ENCODE measurements at places on chromosomes 2 and 18.
A peak's percentile ranks its signal among the peaks of the same experiment; 100 is the strongest.

DNA sequence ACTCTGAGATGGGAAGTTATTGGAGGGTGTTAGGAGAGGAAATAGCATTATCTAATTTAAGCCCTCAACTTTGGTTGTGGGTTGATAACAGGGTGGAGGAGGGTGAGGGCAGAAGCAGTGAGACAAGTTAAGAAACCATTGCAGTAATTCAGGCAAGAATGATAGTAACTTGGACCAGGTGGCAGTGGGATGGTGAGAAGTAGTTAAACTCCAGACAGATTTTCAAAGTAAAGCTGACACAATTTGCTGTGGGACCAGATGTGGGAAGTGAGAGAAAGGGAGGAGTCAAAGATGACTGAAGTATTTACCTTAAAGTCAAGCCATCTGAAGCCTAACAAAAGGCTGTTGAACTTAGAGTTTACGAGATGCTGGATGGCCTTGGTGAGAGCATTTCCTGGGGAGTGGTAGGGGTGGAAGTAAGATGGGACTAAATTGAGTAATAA is 163.2 kb upstream of the KLF7 start:
- DNase-seq: no peak

DNA sequence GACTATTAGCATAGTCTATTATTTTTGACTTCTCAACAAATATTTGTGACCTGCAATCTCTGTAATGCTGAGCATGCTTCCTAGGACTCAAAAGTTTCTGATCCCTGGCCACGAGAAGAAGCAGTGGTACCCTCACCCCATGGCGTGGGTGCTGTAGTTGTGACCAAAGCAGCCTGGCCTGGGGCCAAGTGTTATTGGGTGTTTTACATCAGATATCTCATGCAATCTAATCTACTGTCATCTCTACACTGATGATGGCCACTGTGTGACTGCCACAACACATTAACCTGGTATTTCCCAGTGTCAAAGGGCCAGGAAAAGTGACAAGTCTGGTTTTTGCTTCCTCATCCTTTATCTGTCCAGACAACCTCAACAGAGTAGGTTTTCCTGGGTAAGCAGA is 80.8 kb upstream of the WIPF1 start:
- DNase-seq: no peak

- no peak for DNase-seq
Observed at GRCh38 chr2:230250231-230250630, 24.7 kb downstream of the SP140 start.

DNA sequence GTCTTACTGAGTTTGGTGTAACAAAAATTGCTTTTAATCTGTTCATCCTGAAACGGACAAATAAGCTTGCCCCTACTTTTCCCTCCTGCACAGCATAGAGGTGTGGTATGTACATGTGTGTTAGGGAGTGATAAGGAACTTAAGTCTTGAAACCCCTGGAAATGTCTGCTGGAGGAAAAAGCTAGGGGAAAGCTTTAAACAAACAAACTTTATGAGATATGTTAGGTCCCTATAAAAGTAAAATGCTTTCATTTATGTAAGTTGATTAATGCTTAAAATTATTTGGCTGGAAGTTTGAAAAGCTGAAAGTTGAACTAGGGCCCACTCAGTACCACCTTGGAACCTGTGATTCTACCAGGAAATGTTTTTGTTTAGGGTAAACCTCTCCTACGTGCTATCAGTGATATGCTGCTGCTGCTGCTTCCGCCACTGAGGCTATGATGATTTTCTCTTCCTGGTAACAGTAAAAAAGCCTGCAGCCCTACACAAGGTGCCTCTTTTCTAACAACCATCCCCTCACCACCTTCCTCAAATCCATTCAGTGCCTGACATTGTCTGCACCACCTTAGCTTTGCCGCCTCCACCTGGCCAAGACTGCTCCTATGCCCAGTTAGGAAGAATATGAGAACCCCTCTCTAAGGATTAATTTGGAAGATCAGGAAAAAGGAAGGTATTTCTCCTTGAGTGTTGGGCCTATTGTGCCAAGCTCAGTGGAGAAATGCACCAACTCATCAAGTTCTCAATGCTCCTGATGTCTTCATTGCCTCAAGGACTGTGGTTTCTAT is 2.5 kb upstream of the YES1 start:
- no peak for DNase-seq

DNA sequence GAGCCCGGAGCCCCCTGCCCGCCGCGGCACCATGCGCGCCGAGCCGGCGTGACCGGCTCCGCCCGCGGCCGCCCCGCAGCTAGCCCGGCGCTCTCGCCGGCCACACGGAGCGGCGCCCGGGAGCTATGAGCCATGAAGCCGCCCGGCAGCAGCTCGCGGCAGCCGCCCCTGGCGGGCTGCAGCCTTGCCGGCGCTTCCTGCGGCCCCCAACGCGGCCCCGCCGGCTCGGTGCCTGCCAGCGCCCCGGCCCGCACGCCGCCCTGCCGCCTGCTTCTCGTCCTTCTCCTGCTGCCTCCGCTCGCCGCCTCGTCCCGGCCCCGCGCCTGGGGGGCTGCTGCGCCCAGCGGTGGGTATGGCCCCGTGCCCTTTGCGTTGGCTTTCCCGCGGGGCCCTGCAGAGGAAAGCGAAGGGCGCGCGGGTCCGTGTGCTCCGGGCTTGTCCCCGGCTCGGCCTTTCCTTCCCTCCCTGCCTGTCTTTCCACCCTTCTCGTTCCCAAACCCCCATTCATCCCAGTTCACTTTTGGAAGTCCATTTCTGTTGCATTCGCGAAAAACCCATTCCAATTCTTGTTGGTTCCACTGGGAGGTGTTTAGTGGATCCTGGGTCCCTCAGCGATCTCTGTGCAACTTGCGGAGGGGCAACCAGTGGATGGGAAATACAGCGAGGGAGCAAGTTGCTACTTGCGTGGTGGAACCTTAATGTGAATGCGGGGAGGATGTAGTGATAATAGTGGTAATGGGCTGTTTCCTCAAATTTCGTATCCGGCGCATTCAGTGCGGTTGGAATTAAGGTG is 599 bp downstream of the ADAM23 start:
- DNase-seq: peak; percentile 48
